ENCODE measurements at places on chromosomes 12 and 14. TPM values are rescaled to one million over a fixed set of nuclear protein-coding genes. Genes with fewer than 3 reads are reported as not detected.

GRCh38 chr12:116697305-116697704 lies 40.6 kb downstream of the SPRING1 start:
- H3K27me3 ChIP-seq = no peaks in the 10 kb centered on the region
- H3K4me3 ChIP-seq = no peak overlapping the region
- no peak overlapping the region for H3K27ac ChIP-seq
- H3K36me3 ChIP-seq = no peaks in the 10 kb centered on the region
- no peaks in the 10 kb centered on the region for H3K4me1 ChIP-seq
- DNase-seq = no peak

DNAJC22 gene
- total RNA-seq = not detected

AJUBA gene
- 2.4 TPM for total RNA-seq

DNA sequence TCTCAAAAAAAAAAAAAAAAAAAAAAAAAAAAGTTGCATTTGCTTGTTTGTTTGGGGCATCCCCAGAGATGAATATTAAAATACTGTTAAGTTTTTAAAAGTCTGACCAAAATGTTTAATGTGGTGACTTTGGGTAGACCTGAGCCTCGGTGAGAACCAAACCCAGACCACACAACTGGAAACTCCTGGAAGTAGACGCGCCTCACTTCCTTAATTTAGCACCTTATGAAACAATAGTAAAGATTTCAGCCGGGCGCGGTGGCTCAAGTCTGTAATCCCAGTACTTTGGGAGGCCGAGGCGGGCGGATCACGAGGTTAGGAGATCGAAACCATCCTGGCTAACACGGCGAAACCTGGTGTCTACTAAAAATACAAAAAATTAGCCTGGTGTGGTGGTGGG lies 9.3 kb downstream of the NFKBIA start:
- no peak for DNase-seq
- H3K4me1 ChIP-seq = peaks cover 18% of the 10 kb centered on the region
- H3K27ac ChIP-seq = no peak overlapping the region
- H3K27me3 ChIP-seq = no peaks in the 10 kb centered on the region
- H3K36me3 ChIP-seq = peaks cover 15% of the 10 kb centered on the region

TAS2R20 gene
- 2.1 TPM for total RNA-seq

GRCh38 chr12:3313066-3313465 lies 177.9 kb upstream of the PRMT8 start:
- H3K4me1 ChIP-seq = no peaks in the 10 kb centered on the region
- peaks cover 27% of the 10 kb centered on the region for H3K27me3 ChIP-seq
- no peak overlapping the region for H3K4me3 ChIP-seq
- no peaks in the 10 kb centered on the region for H3K36me3 ChIP-seq

DNA sequence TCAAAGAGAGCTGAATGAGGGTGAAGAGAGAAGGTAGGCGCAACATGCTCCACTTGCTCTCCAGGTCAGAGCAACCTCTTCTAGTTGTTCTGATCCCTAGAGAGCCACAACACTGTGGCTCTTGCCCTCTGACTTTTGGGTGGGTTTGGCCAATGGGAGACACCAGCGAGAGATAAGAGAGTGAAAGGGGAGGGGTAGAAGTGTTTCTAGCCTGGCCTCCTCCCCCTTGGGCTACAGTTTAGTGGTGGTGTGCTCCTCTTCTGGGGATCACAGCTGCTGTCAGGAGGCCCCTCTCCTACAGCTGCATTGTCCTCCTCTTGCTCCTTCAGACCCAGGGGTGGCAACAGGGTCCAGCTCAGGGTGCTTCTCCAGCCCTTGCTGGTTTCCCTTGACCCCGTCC lies 454.8 kb downstream of the FUT8 start:
- no peak for DNase-seq
- no peaks in the 10 kb centered on the region for H3K36me3 ChIP-seq
- H3K4me1 ChIP-seq = peaks cover 26% of the 10 kb centered on the region

DNA sequence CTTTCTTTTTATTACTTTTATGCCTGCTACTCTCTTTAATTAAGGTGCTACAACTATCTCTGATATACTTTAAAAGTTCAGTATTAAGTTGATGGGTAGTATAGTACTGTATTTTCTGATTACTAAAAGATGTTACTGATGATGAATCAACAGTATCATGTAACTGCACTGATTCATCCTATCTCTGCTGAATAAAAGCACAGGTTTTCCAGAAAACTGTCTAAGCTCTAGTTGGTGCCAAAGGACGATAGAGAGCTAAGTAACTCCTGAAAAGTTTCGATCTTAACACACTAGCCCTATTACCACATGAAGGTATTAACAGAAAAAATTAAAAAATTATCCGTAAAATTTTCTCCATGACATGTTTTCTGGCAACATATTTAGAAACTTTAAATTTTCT lies 2.1 kb downstream of the SCAF11 start:
- H3K4me3 ChIP-seq = no peak overlapping the region
- peaks cover 18% of the 10 kb centered on the region for H3K4me1 ChIP-seq
- H3K27me3 ChIP-seq = no peaks in the 10 kb centered on the region
- no peak overlapping the region for H3K27ac ChIP-seq
- no peak for DNase-seq

DNA sequence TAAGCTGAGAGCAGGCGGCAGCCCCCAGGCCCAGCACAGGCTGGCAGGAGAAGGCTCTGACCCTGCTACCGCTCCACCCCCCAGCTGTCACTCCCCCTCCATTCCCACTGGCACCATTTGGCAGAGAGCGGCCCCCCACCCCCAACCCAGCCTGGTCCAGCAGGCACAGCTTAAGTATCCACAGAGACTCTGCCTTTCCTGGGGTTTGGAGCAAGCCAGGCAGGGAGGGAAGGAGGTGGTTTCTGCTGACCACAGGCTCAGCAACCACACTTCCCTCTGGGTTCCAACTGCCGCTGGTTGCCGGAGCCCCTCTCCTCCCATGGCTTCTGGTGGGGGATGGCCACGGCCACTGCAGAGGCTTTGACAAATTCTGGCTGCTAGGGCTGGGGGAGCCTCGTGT lies 30.5 kb upstream of the CCND2 start:
- no peak overlapping the region for H3K4me3 ChIP-seq
- no peak overlapping the region for H3K27ac ChIP-seq
- no peaks in the 10 kb centered on the region for H3K27me3 ChIP-seq

NPAS3 gene
- not detected for total RNA-seq

DNA sequence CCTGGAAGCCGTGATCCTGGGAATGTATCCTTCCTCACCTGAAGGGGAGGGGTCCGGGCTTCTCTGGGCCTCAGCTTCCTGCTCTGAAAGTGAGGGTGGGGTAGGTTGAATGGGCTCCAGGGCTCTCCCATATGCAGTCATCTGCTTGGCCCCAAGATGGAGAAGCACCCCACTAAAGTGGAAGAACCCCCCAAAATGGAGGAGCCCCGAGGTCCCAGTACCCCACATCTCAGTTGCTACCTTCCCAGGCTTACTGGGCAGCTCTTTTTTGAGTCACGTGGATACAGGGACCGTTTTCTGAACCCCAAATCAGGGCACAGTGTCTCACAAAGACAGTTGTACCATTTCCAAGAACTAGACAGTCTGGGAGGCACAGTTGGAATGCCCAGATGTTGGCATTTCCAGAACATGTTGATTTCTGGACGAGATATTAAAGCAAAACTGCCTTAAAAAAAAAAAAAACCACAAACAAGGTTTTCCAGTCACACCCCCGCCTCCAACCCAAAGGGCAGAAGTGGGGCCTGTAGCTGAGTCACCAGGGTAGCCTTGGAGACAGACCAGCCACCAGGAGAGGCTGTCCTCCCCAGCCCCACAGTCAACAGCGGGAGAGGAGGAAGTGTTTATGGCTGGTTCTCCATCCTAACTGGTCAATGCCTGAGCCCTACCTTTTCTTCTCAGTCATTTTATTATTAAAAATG lies 12.1 kb downstream of the VASH1 start:
- H3K4me3 ChIP-seq = no peak overlapping the region
- H3K36me3 ChIP-seq = no peaks in the 10 kb centered on the region
- no peak for DNase-seq

DEGS2 gene
- total RNA-seq = 0.79 TPM

KERA gene
- not detected for total RNA-seq

DNA sequence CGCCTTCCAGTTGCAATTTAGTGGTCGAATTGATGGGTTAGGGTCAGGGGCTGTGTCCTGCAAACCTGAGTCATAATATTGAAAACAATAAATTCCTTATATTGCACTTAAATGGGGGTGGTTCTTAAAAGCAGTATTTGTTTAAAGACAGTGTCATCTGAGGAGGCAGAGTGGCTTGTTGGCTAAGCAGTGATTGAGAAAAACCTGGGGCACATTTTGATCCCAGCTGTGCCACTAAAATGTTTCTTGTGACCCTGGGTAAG lies 48.4 kb downstream of the FBXW8 start:
- H3K27ac ChIP-seq = no peak overlapping the region
- DNase-seq = no peak
- no peaks in the 10 kb centered on the region for H3K36me3 ChIP-seq
- no peak overlapping the region for H3K4me3 ChIP-seq

MYF5 gene
- not detected for total RNA-seq

DNA sequence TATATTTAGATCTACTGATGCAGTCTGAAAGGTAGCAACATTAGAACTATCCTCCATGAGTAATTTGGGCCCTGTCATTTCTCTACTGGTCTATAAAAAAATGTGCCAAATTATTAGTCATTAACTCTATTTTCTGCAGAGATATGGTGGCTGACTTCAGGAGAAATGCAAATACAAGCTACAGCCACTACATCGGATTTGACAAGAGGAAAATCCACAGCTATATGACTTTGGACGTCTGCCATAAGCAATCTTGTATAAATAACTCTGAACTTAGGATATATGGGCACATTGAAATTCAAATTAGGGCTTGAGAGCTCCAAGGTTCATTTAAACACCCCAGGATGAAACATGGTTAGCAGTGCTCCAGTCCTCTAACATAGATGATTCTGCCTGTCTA lies 983.0 kb upstream of the LRFN5 start:
- no peaks in the 10 kb centered on the region for H3K27me3 ChIP-seq
- H3K4me3 ChIP-seq = no peak overlapping the region
- no peak overlapping the region for H3K27ac ChIP-seq
- no peak for DNase-seq

DLST gene
- 88.3 TPM for total RNA-seq

ERG28 gene
- 9.8 TPM for total RNA-seq

DNA sequence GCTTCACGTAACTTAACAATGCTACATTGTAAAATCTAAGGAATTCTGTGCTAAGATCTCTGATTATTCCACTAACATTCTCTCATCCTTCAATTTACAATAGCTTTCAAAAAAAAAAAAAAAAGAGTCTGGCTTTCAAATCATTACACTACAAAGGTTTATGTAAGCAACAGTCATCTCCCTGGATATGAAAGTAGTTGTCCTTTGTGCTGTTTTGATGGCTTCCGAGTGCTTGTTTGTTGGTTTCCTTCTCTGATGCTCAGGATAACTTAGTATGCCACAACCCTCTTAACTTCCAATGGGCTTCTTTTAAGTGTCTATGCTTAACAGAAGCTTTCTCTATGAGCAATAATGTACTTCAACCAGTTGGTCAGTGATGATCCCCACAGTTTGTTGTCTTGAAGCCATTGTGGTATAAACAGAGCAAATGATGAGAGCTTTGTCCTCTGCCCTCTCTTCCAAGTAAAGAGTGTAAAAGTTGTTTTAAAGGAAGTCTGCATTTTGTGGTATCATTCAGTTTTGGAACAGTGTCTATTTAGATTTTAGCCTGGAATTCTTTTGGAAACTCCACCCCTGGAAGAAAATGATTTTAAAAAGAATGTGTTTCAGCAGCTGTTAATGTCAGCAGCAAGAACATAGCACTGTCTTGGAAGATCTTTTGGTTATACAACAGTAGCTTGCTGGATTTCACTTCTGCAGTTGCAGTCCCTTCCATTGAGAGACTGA lies 396.1 kb upstream of the RGS6 start:
- peaks cover 2% of the 10 kb centered on the region for H3K36me3 ChIP-seq
- H3K27me3 ChIP-seq = no peaks in the 10 kb centered on the region
- H3K4me3 ChIP-seq = no peak overlapping the region
- DNase-seq = no peak
- H3K4me1 ChIP-seq = peaks cover 2% of the 10 kb centered on the region

- no peak overlapping the region for H3K27ac ChIP-seq
- no peaks in the 10 kb centered on the region for H3K27me3 ChIP-seq
Measured at GRCh38 chr14:91154851-91155625, 41.2 kb downstream of the DGLUCY start.

DNA sequence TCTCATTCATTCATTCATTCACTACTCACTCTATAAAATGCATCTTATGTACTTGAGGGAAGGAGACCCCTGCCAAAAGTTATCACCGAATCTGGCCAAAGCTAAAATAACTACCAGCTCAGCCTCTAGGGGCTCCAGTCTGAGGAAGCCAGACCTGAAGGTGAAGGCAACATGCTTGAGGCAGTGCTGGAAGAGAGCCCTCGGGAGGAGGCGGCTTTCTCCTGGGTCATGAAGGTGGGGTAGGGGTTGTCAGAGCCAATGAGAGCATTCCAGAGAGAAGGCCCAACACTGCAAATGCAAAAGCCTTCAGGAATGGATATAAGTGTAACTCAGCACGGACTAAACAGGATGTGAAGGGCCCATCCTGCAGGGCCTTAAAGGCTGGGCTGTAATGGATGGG lies 62.4 kb downstream of the GSC start:
- H3K4me3 ChIP-seq = no peak overlapping the region
- no peak for DNase-seq
- no peaks in the 10 kb centered on the region for H3K4me1 ChIP-seq
- H3K27me3 ChIP-seq = no peaks in the 10 kb centered on the region
- no peaks in the 10 kb centered on the region for H3K36me3 ChIP-seq
- H3K27ac ChIP-seq = no peak overlapping the region

PLEK2 gene
- total RNA-seq = 4.0 TPM

DNA sequence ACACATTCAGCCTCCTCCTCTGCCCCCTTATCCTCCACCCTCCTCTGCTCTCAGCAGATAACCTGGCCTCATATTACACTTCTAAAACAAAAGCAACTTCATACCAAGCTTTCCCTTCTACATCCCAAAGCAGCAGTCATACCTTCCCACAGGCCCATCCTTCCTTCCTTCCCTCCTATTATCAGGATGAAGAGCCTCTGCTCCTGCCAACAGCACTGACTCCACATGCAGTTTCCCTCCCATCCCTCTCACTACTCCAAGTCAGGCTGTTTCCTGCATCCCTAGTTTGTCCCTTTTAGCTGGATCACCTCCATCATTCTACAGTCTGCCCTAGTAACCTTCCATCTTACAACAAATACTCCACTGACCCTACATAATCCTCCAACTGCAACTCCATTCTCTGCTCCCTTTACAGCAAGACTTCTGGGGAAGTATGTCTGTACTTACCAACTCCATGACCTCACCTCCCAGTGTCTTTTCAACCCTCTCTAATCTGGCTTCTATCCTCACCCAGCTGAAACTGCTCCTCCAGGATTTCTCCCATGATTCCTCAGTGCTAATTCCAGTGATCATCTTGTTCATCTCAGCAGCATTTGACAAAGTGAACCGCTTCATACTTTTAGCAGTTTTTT lies 4.9 kb upstream of the YEATS4 start:
- H3K4me1 ChIP-seq = peaks cover 3% of the 10 kb centered on the region
- H3K36me3 ChIP-seq = no peaks in the 10 kb centered on the region
- H3K27ac ChIP-seq = no peak overlapping the region

DNA sequence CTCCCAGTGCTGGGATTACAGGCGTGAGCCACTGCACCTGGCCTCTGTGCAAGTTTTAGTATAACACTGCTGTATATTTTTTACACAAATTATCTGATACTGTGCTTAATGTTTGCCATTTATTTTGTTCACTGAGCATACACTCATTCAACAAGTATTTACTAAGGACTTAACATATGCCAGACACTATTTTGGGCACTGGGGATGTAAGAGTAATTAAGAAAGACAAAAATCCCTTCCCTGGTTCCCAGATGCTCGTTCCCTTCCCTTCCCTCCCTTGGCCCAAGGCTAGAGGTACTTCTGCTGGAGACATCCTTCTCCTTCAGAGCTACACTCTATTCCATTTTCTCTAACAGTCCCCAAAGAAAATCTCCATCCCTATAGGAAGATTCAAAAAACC lies 12.5 kb downstream of the CIT start:
- H3K4me1 ChIP-seq = no peaks in the 10 kb centered on the region
- no peak overlapping the region for H3K4me3 ChIP-seq
- H3K36me3 ChIP-seq = no peaks in the 10 kb centered on the region
- no peak overlapping the region for H3K27ac ChIP-seq
- no peak for DNase-seq
- H3K27me3 ChIP-seq = no peaks in the 10 kb centered on the region

Measured in T-cell (primary cell).